ENCODE measurements at places on chromosomes 13 and 19.

GRCh38 chr13:39779337-39780265, 124.1 kb downstream of the COG6 start:
- no peak for DNase-seq

DNA sequence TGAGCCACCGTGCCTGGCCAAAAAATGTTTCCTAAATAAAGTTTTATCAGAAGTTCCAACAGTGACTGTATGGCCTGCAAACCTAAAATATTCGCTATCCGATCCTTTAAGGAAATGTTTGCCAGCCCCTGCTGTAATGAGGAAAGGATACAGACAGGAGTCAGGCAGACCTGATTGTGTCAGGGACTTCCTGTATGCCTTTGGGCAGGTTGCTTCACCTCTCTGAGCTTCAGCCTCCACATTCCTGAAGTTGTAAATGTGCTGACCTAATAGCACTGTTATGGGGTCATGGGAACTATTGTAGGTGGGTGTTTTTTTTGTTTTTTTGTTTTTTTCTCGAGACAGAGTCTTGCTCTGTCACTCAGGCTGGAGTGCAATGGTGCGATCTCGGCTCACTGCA, 6.2 kb downstream of the ABHD8 start:
- DNase-seq = no peak

DNA sequence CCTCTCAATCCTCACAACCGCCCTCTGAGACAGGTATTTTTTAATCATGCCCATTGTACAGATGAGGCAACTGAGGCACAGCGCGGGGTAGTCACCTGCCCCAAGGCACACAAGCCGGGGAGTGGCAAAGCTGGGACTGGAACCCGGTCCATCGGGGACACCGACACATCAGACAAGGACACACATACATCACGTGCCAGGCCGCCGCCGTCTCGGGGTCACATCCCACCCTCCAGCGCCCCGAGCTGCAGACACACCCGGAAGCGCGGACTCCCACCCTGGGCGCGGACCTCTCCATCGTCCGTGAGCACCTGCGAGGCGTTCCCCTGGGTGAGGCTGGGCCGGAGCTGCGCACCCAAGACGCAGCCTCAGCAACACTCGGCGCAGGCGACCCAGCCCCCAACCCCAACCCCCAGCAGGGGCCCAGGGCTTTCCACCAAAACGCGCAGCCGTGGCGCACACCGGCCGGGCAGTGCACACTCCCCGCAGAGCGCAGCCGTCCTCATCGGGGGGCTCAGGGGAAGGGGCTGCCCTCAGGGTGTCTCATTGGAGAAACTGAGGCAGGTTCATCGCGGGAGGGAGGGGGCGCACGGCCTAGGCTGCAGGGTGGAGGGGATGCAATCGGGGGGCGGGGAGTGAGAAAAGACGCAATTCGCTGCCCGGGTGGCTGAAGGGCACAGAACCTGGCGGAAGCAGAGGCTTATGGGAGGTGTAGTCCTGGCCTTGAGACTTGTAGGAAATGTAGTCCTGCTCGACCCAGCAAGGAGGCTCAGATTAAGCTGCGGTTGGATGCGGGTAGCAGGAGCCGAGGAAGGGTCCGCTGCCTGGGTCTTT, 1.9 kb upstream of the LMTK3 start:
- DNase-seq = peak; percentile 38

GRCh38 chr13:80665792-80666333, 324.9 kb upstream of the SPRY2 start:
- DNase-seq = no peak

DNA sequence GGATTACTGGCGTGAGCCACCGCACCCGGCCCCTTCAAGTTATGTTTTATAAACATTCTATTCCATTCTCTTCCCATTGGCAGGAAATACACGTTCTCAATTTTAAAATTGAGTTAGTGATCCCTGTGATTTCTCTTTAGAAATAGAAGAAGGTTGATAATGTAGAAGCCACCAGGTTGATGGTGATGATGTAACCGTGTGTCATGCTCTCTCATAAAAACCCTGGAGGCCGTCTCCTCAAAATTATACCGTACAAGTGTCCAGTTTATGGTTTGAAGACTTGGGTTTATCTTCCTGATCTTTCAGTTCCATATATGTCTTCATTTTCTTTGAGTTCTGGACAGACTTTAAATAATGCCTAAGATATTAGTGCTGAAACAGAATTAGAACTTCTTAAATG, 32.2 kb downstream of the COG3 start:
- no peak for DNase-seq

DNA sequence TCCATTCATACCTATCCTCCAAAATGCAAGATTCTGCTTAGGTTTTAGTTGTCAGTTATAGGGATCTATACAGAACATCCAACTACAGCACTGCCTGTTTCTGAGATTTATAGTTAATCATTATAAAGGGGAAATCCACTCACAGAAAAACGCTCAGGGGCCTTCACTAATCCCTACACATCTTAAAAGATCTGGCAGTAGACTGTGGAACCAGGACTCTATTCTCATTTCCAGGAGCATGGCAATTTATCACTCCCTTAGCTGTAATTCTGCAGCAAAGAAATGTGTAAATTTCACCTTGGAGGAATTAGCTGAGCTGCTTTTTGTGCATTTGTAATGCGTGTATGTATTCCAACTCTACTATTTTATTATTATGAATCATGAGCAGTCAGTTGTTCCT, 1128.1 kb upstream of the PRR20A start:
- no peak for DNase-seq

- no peak for DNase-seq
Measured at GRCh38 chr13:49044836-49045235, 69.1 kb downstream of the FNDC3A start.

DNA sequence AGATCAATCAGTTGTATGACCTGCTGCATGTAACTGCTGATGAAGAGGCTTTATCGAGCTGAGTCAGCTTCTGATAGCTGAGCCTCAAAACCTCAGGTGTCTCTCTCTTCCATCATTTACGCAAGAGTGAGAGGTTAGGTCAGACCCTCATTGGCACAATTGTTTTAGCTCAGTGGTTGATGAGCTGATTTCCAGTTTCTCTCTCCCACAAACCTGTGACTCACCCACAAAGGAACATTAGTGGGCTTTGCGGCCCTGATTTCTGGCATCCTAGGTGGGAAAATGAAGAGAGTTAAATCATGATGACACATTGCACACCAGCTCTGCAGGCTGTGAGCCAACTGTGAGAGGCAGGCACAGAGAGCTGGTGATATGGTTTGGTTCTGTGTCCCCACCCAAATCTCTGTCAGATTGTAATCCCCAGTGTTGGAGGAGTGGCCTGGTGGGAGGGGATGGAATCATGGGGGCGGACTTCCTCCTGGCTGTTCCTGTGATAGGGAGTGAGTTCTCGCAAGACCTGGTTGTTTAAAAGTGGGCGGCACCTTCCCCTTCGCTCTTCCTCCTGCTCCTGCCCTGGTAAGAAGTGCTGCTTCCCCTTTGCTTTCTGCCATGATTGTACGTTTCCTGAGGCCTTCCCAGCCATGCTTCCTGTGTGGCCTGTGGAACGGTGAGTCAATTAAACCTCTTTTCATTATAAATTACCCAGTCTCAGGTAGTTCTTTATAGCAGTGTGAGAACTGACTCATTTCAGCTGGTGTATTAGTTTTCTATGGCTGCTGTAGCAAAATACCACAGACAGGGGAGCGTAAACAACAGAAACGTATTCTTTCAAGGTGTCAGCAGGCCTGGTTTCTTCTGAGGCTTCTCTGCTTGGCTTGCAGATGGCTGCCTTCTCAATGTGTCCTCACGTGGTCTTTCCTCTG, 33.5 kb upstream of the TMTC4 start:
- no peak for DNase-seq

DNA sequence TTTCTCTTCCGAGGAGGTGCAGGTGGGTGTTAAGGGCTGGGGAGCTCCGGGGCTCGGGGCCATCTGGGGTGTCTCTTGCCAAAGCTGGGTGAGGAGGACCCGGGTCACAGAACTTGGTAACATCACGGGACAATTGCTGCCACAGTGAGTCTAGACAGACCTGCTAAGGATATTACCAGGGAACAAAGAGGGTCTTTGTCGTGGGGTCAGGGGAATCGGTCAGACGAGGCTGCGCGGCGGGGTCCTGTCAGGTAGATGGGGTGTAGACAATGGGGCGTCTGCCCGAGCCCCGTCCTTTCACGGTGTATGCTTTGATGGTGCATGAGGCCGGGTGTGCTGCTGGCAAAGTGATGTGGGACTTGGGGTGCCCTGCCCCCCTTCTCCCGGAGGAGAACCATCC, 7.8 kb downstream of the PGPEP1 start:
- DNase-seq = no peak

DNA sequence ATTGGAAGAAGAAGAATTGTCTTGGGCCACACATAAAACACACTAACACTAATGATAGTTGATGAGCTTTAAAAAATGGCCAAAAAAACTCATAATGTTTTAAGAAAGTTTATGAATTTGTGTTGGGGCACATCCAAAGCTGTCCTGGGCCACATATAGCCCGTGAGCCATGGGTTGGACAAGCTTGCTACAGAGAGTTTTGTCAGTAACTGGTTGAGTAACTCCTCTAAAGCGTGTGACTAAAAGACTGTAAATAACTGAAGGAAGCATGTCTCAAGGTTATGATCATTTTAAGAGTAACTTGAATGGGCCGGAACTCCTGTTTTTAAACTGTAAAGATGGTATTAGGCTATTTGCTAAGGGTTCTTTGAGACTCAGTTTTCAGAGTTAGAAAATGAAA, 118.0 kb downstream of the KL start:
- DNase-seq = no peak

GRCh38 chr13:42524487-42525034, 49.4 kb upstream of the TNFSF11 start:
- DNase-seq = no peak

- DNase-seq = peak; percentile 97
Measured at GRCh38 chr19:58575183-58576041, 2.3 kb upstream of the MZF1 start.

GRCh38 chr13:101691341-101691860, 238.9 kb downstream of the ITGBL1 start:
- no peak for DNase-seq

GRCh38 chr19:2982561-2982960, 5.2 kb downstream of the TLE6 start:
- no peak for DNase-seq

DNA sequence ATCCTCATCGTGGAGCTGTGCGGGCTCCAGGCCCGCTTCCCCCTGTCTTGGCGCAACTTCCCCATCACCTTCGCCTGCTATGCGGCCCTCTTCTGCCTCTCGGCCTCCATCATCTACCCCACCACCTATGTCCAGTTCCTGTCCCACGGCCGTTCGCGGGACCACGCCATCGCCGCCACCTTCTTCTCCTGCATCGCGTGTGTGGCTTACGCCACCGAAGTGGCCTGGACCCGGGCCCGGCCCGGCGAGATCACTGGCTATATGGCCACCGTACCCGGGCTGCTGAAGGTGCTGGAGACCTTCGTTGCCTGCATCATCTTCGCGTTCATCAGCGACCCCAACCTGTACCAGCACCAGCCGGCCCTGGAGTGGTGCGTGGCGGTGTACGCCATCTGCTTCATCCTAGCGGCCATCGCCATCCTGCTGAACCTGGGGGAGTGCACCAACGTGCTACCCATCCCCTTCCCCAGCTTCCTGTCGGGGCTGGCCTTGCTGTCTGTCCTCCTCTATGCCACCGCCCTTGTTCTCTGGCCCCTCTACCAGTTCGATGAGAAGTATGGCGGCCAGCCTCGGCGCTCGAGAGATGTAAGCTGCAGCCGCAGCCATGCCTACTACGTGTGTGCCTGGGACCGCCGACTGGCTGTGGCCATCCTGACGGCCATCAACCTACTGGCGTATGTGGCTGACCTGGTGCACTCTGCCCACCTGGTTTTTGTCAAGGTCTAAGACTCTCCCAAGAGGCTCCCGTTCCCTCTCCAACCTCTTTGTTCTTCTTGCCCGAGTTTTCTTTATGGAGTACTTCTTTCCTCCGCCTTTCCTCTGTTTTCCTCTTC, 6.3 kb downstream of the MYADM start:
- no peak for DNase-seq

DNA sequence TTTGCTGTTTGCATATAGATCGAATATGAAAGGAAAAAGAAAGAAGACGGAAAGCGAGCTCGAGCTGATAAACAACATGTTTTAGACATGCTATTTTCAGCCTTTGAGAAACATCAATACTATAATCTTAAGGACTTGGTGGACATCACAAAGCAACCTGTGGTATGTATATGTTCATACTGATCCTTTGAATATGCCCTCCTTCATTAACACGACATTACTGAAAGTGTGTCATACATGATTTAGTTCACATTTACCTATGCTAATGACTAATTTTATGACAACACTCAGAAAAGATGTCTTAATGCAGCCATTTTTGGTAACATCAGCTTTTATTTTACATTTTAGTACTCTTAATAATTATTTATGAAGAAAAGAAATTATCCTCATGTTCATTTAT, 66.4 kb upstream of the KCTD4 start:
- no peak for DNase-seq

- no peak for DNase-seq
Measured at GRCh38 chr13:83995930-83996329, 113.7 kb upstream of the SLITRK1 start.

DNA sequence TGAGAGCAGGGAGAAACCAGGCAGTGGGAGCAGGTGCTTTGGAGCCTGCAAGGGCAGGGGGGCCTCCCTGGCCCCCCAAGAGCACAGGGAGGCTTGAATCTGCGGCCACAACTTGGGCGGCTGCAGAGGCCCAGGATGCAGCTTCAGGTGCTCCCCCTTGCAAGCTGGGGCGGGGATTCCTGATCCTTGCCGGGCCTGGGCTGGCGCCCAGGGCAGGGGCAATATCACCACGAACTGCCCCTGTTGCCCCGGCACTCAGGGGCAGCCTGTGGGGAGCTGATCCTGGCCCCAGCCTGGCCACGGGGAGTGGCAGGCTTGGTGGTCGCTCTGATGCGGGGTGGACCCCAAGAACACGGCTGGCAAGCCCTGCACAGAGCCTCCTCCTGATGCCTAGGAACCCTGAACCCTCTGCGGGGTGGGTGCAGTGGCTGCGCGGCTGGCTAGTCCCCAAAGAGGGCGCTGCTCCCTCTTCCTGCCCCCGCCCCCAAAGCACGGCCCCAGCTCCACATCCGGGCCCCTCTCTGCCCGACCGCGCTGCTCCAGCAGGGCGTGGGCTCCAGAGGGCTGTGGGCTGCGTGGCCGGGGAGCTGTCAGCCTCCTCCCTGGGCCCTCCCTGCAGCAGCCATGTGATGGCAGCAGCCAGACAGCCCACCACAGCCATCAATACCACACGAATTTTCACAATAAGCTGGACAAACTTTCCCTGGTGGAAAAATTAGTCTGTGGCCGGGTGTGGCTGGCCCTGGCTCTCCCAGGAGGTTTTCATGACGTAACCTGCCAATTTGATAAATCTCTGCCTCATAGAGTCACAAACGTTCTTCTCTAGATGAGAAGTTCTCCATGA, 21.0 kb downstream of the TNFSF9 start:
- DNase-seq = no peak

- no peak for DNase-seq
Measured at GRCh38 chr19:29268721-29269393, 55.9 kb upstream of the UQCRFS1 start.

Measured in lower leg skin (tissue), 4 donors.